NCI-H1694 (cell line): ENCODE measurements at places on chromosomes 5 and 9.

DNA sequence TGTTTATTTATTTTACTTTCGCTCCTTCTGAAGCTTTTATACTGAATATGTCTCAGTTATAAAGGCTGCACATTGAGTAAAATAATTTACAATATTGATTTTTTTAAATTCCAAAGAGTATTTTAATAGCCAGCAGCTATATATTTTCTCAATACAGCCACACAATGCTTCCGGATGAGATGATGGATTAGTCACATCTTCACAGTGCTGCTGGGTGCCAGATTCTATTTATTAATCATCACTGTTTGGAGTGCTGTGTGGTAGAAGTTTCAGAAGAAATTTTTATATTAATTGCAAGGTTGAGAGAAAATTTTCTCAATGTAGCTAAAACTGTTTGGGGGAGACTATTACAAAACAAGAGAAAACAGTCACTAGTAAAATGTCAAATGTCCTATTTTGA lies 989.8 kb downstream of the TLE4 start:
- no peak for DNase-seq

DNA sequence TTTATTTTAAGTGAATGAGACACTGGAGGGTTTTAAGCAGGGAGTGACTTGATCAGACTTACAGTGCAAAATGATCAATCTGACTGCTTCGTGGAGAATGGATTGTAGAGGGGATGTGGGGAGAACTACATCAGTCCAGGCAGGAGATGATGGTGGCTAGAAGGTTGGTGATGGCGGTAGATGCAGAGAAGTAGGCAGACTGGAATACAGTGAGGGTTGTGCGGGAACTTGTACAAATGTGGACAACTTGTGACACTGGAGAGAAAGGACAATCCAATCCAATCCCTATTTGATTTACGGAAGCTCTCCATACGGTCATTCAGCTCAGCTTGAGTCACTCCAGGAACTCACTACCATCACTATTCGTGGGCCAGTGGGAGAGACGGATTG lies 593 bp downstream of the TIGD6 start:
- DNase-seq = no peak

GRCh38 chr9:33044677-33045282 lies 19.7 kb downstream of the DNAJA1 start:
- DNase-seq = peak; percentile 66

GRCh38 chr5:110665184-110665726 lies 61.2 kb downstream of the TMEM232 start:
- DNase-seq = no peak

DNA sequence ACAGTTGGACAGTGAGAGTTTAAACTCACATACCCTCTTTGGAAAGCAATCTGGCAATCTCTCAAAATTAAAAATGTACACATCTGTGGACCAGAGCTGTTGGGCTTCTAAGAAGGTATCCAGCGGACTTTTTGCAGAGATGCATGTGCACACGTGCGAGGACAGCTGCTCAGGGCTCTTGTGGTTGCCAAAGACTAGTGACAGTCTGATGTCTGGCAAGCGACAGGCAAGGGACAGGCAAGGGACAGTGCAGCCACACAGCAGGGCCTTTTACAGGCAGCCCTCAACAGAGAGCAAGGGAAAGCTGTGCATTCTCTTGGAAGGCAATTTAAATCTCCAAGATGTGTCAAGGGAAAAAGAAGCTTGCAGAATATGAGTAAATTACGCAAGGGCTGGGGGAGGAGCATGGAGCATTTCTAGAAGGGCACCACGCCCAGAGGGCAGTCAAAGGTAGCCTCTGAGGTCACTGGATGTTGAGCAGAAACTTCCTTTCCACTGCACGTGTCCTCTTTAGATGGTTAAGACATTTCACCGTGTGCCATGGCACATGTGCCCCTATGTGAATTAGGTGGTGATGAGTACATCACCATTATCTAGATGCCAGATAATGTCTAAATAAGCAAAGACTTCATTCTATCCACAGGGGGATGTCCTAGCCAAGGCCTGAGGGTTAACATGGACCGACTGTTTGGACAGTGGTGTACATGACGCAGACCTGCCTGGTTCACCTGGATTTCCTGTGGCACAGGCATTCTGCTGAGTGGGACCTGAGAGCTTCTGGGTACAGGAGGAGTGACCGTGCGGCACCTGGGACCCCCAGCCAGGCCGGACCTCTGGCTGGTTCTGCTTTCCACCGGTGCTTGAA lies 9.1 kb downstream of the GFPT2 start:
- no peak for DNase-seq

- DNase-seq = no peak
Observed at GRCh38 chr9:114316605-114317230, 6.2 kb upstream of the ORM1 start.

- peak; percentile 60 for DNase-seq
Observed at GRCh38 chr9:84436386-84437109, 96.0 kb upstream of the SLC28A3 start.

GRCh38 chr9:4933177-4933576 lies 51.9 kb upstream of the JAK2 start:
- DNase-seq = no peak

DNA sequence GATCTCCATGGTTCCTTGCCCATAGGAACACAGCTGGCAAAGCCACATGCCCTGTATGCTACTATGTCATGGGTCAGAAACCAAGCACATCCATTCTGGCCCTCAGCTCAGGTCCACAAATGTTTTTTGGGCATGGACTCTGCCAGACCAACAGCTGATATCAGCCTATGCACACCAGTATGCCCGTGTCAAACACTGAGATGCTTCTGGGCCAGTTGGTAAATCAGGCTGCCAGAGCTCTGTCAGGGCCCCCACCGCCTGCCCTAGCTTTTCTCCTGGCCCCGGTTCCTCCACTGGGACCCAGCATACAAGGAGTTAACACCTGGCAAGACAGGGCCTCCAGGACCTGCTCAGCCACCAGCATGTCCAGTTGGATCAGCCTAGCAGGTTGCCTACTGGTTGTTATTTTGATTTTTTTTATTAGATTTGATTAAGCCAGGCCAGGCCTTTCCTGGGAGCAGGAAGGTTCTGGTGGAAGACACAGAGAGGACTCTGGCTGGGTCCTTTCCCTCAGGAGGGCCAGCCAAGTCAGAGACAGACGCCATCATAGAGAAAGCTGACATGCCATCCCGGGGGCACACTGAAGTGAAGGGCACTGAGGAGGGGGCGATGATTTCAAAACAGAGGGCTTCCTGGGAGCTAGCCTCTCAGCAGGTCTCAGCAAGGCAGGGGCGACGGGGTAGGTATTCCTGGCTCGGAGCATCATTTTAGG lies 65.8 kb downstream of the TSTD2 start:
- no peak for DNase-seq

- DNase-seq = no peak
Observed at GRCh38 chr5:108726446-108727235, 21.1 kb upstream of the FER start.

- DNase-seq = no peak
Observed at GRCh38 chr5:149386166-149386565, 7.1 kb upstream of the IL17B start.

- DNase-seq = no peak
Observed at GRCh38 chr9:13705918-13706317, 426.4 kb upstream of the MPDZ start.

DNA sequence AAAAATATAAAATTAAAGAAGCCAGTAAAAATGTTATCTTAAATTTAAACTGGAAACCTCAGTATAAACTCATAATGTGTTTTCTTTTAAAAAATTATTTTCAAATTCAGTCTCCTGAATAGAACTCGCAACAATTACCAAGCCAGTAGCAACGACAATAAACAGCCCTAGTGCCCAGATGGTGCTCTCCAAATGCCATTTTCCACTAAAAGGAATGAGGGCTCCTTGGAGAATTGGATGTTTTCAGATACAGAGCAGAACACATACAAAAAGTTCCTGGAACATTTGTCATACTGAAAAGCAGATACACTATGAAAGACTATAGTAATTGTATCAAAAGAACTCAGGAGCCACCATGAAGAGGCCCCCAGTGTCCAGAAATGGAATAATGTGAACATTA lies 97.4 kb downstream of the TMC1 start:
- no peak for DNase-seq

DNA sequence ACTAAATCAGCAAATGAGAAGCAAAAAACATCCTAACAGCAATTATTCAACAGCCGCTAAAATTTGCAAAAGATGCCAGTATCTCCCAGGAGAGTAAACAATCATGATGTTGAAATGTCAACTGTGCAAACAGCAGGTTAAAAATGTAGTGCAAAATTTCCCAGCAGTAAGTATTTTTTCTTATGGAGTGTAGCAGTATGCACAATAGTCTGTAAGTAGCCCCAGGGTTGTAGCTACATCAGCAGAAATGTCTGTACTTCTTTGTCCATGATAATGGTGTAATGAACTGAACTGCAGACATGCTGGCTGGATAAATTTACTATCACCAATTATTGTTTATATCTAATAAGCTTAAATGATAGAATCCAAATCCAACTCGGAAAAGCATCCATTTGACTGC lies 31.4 kb downstream of the GRIN3A start:
- no peak for DNase-seq

- DNase-seq = peak; percentile 21
Observed at GRCh38 chr5:153896701-153897100, 142.0 kb downstream of the FAM114A2 start.

GRCh38 chr9:101209670-101210069 lies 175.1 kb downstream of the BAAT start:
- no peak for DNase-seq

GRCh38 chr9:2595973-2596372 lies 25.6 kb upstream of the VLDLR start:
- DNase-seq = no peak

DNA sequence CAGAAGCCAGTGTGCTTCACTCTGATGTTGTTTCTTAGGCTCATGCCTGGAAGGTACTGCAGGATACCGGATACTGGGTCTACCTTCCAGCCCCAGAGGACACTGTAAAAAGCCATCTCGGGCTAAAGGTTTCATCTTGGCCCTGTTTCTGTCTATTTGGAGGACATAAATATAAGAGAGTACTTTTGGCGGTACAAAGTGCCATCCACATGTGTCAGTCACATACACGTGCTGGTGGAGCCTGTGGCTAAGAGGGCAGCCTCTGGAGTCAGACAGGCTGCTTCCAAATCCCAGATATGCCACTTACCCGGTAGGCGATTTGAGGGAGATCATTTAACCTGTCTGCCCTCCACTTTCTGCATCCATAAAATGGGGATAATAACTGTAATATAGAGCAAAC lies 160.4 kb downstream of the NR3C1 start:
- no peak for DNase-seq

DNA sequence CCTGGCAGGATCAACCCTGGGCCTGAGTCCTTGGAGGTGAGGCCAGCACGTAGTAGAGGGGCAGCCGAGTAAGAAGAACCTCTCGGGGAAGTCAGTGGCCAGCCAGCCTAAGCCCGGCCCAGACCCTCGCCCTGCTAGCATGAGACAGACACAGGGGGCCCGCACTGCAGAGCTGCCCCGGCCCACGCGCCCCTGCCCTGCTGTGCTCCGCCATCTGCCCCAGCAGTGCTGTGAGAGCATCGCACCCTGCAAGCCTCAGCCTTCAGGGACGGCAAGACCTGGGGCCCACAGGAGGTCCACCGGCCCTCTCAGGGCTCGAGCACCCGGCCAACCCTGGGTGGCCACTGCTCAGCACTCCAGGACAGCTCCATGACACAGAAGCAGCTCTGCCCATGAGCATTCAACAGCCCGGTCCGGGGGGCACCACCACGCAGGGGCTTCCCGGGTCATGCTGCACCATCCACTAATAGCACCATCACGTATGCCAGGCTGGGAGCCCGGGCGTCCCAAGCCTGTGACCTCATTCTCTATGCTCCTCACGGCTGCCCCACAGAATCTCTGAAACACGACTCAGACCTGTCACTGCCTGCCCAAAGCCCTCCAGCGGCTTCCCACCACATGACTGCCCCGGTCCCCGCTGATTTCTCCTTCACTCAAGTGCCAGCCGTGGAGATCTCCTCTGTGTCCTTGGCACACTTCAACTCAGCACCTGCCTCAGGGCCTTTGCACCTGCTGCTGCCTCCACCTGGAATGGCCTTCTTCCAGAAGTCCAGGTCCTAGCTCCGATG lies 38.1 kb downstream of the ADAMTS2 start:
- no peak for DNase-seq

GRCh38 chr9:94911986-94912635 lies 185.6 kb downstream of the AOPEP start:
- DNase-seq = no peak

GRCh38 chr9:134694368-134694665 lies 52.7 kb downstream of the COL5A1 start:
- DNase-seq = no peak

GRCh38 chr5:39780347-39780746 lies 355.6 kb upstream of the DAB2 start:
- no peak for DNase-seq

GRCh38 chr5:35198075-35198474 lies 32.2 kb downstream of the PRLR start:
- no peak for DNase-seq

- no peak for DNase-seq
Observed at GRCh38 chr5:94433397-94434163, 184.8 kb downstream of the KIAA0825 start.

- peak; percentile 34 for DNase-seq
Observed at GRCh38 chr5:7849681-7850394, 1.1 kb downstream of the CFAP90 start.

- no peak for DNase-seq
Observed at GRCh38 chr9:121737481-121737931, 86.1 kb downstream of the DAB2IP start.

DNA sequence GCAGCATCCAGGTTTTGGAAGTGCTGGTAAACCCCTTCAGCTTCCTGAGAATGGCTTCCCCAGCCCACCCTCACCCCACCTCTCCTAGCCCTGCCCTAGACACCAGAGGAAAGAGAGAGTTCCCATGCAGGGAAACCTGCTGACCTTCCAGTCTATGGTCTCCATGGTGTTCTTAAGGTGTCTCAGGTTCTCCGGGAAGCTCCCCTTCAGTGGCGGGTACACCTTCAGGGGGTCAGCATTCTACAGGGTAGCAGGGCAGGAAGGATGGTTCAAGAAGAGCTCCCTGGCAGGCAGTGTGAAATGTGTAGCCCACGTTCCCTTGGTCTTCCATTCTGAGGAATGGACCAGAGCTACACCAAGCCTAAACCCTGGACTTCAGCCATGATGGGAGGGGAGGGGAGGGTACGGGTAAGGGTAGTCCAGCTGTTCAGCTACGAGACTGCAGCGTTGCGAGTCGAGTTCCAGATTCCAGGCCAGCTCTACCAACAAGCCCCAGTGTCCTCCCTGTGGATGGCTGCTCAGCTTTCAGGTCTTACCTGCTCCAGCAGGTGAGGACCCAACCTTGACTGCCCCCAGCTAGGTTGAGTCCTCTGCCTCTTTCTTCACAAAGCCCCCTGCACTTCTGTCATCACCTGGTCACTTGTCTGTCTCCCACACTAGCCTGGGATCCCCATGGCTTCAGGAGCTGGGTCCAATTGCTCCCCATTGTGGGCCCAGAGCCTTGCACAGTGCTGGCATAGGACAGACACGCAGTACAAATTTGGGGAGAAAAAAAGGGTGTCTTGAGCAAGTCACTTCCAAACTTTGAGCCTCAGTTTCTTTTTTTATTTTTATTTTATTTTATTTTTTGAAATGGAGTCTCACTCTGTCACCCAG lies 7.5 kb downstream of the CD74 start:
- DNase-seq = no peak

- no peak for DNase-seq
Observed at GRCh38 chr5:178285399-178286225, 53.0 kb upstream of the PHYKPL start.
